Urothelium cell line (cell line): ENCODE measurements at places on chromosomes 5 and 9.

DNA sequence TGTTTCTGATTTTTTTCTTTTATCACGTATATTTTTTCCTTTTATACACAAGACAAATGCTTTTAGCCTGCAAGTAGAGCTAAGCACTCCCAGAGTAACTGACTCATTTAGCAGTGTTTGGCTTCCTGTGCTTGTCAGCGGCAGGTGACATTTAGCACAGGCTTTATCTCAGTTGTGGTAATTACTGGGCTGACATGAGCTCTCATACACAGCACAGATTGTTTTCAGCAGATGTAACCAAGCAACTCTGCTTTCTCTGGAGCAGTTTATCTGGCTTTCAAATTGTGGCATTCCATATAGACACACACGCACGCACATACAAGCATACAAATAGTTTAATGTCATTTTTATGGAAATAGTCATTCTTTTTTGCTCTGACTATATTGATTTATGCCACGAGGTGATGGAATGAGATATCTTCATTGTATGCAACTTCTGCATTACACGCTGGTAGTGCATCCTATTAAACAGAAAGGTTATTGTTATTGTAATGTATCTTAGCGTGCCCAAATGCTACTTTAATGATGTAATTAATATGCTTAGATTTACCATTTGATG is 379.0 kb upstream of the GRAMD2B start:
- no peak for DNase-seq

- DNase-seq: no peak
Observed at GRCh38 chr5:33975852-33976251, 8.6 kb downstream of the SLC45A2 start.

- DNase-seq: peak; percentile 72
Observed at GRCh38 chr5:94218374-94218773, 400.0 kb downstream of the KIAA0825 start.

- no peak for DNase-seq
Observed at GRCh38 chr5:151295791-151296477, 7.6 kb downstream of the SLC36A3 start.

- DNase-seq: no peak
Observed at GRCh38 chr5:171093598-171093997, 215.4 kb upstream of the TLX3 start.

DNA sequence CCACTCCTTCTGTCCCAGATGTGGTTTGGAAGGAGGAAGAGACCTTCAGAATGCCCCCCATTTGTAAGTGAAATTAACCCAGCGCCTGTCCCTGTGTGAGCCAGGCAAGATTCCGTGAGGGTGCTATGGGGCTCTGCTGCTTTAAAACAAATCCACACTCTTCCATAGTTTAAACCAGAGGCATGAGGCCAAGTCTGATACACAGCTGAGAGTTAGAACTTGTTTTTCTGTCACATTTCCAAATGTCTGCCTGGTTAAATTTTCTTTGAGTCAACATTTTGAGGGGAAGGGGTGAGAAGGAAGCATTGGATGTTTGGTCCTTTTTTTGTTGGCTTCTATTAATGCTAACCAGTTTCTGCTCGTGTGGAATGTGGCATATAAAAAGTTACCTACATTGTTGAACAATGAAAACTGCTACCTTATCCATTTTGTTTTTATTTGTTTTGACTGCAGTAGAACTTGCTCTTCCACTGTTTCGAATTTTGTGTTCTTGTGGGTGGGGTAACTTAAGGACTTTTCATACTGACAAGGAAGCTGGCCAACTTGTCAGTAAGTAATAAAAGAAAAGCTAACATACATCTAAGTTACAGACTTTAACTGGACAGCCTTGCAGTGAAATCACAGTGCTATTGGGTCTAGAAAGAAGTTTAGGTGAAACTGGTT is 12.9 kb downstream of the RGMB start:
- DNase-seq: no peak
